ENCODE measurements at places on chromosomes 16 and 17.

DNA sequence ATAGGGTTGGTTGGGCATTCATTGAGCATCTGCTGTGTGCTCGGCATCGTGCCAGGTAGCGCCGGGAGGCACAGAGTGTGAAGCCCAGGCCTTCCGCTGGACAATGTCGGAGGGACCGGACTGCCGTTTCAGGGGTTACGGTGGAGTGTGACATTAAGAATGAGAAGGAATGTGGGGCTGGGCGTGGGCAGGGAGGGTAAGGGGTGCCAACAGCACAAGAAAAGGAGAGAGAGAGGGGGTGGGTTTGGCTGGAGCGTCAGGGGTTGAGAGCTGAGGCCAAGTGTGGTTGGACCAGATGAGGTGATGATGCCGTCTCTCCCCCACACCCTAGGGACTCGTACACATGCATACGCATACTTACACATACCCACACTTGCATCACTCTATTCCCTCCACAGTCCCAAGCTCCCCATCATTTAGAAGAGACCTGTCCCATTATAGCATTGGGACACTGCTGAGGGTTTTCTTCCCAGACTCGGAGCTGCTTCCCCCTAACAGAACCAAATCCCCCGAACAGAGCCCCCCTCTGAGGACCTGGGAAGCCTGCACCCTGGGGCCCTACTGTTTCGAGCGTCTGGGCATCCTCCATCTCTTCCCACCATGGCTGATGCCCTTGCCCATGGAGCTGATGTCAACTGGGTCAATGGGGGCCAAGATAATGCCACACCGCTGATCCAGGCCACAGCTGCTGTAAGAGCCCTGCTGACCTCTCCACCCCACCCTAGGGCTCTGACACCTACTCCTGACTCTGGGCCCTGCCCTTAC lies 3.3 kb upstream of the KCTD11 start:
- DNase-seq: no peak

DNA sequence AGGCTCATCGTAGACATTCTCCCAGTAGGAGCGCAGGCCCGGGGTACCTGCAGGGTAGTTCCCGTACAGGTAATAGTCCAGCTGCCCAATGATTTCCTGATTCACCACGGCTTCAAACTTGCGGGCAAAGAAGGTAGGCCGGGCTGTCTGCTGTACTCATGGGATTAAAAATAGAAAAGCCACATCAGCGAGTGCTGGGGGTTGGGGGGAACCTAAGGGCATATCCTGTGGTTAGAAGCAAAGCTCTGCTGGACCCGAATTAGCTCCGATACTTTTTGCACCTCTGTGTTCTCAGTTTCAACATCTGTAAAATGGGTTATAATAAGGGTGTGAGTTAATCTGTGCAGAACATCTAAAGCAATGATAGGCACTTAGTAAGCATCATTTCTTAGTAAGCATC lies 336.2 kb downstream of the XYLT1 start:
- no peak for DNase-seq

DNA sequence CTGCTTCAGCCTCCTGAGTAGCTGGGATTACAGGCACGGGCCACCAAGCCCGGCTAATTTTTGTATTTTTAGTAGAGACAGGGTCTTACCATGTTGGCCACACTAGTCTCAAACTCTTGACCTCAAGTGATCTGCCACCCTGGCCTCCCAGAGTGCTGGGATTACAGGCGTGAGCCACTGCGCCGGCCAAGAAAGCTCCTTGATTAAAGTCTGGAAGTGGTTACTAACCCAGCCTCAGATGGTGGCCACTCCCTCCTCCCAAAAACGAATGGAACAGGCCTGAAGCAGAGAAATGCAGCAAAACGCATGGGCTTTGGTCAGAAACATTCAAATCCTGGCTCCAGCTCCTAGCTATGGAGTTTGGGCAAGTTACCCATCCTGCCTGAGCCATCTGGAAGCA lies 11.3 kb downstream of the FKBP10 start:
- DNase-seq: no peak

DNA sequence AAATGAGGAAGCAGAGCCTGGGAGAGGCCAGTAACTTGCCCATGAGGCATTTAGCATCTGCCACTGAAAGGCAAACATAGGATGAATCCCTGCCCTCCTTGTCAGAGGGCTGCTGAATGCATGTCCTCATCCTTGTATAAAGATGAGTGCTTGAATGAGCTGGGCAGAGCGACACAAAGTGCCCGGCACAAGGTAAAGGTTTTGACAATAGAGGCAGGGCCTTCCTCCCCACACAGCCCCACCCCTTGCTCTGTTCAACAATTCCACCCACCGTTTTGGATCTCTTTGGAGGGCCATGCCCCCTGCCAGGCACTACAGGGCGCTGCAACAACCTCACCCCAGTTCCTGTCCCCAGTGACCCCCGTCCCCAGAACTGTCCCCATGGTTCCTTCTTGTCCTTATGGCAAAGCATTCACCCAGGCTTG lies 1.4 kb upstream of the KRT19 start:
- no peak for DNase-seq

- no peak for DNase-seq
Observed at GRCh38 chr16:83113317-83113716, 486.5 kb downstream of the CDH13 start.

GRCh38 chr16:58012481-58012880 lies 11.3 kb downstream of the USB1 start:
- DNase-seq: no peak

- DNase-seq: no peak
Observed at GRCh38 chr17:27485716-27486495, 29.7 kb downstream of the KSR1 start.

DNA sequence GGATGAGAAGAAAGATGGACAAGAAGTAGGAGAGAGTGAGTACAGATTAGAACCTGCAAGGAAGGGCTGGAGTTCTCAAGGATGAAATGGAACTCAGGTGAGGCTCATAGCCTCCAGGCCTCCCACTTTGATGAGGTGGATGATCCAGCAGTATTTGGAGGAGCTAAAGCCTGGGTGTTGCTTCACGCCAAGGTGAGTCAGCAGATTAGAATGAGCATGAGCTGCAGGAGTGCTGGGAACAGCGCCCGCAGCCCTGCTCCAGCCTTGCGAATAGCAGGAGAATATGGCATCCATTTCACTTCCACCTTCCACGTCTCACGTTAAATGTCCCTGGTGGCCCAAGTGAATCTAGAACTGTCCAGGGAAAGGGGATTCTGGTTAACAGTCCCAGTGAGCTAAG lies 94.4 kb upstream of the CPHXL start:
- DNase-seq: no peak

- no peak for DNase-seq
Observed at GRCh38 chr17:46273541-46274236, 21.2 kb upstream of the LRRC37A start.

- DNase-seq: no peak
Observed at GRCh38 chr16:71568551-71568950, 8.3 kb downstream of the TAT start.

- no peak for DNase-seq
Observed at GRCh38 chr17:43880420-43880991, 26.8 kb downstream of the MPP2 start.

GRCh38 chr17:17542906-17543635 lies 46.9 kb upstream of the RASD1 start:
- DNase-seq: no peak
